Panc1 (cell line): ENCODE measurements at places on chromosomes 2 and 18.

DNA sequence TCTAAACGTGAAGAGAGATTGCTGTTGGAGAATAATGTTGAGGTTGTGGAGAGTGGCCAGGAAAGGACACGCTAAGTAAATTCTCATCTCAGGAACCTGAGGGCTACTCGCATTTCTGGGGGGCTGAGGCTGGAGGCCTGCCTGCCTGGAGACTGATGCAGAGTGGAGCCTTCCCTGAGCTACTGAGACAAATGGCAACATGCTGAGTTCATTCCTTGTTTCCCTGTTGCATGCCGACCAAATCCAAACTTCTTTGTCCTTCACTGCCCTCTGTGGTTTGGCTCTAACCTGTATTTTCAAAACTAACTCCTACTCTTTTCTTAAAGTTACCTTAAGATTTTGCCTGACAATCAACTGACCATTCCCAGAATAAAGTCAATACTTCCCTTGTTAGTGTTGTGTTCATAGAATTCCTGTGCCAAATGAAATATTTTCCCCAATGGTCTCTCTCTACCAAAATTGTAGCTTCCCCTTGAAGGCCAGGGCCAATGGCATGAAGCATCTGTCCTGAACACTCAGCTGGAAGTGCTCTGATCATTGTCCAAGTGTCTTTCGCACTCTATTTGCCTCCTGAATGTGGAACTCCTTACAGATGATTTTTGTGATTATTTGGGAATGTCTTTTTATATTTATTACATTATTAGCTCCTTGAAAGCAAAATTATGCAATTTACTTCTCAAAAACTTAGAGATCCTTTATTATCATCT is 1085.6 kb downstream of the SOCS6 start:
- DNase-seq: no peak

- no peak for DNase-seq
Observed at GRCh38 chr2:60954139-60954538, 63.4 kb upstream of the PEX13 start.

DNA sequence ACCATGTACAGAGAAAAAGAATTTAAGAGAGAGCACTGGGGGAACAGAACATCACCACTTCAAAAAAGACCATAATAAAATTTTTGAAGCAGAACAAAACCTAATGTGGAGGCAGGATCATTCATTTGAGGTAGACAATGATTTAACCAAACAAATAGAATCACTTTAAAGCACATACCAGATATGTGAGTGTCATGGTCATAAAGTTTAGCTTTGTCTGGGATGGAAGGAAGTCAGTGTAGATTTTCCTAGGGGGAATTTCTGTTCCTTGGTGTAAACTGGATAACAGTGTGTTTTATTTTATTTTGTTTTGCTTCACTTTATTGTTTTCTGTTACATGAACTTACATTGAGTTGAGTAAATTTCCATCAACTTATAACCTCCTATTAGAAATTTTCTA is 120.8 kb downstream of the CRIM1 start:
- no peak for DNase-seq

- peak; percentile 59 for DNase-seq
Observed at GRCh38 chr2:61470965-61471904, at the start of gene USP34. USP34 (minus strand) TSS chr2:61471087; CDS start chr2:61470692, 395 bp downstream.
